Right kidney (tissue), 9 donors: ENCODE measurements at places on chromosomes 5 and 9.

DNA sequence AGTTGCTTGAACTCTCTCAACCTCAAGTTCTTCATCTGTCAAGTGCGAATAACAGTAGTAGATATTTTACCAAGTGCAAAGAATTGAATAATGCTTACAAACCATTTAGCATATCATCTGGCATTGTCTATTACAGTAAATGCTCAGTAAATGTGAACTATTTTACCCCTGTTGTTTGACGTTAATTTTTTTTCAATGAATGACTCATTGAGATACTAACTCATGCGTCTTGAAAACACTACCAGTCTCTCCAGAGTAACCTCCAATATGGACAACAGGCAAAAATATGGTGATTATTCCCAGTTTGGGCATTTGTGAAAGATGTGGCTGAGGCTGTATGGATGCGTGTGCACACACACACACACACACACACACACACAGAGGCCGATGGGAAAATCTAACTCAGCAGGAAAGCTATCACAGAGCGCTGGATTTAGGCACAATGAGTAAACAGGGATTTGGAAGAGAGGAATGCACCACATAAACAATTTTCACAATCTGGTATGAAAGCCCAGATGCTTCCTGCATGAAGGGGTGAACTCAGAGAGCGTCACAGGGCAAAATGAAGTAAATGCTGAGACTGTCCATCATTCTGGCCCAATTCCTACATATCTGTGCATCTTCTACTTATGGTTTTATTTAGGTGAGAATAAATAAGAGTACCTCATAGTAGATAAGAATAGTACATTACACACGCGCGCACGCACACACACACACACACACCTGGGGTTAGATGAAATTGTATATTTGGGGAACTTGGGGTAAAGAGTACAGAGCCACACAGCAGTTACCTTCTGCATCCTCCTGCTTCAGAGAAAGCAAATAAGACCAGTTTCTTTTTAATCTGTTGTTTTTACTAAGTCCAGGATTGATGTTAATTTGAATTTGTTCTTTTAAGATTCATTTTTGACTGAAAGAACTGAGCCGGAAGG is 128.7 kb downstream of the PALM2AKAP2 start:
- no peak for DNase-seq

GRCh38 chr5:73436535-73437100 is 12.0 kb downstream of the FOXD1 start:
- DNase-seq = no peak

GRCh38 chr5:118844351-118844750 is 144.0 kb downstream of the DTWD2 start:
- DNase-seq = no peak

DNA sequence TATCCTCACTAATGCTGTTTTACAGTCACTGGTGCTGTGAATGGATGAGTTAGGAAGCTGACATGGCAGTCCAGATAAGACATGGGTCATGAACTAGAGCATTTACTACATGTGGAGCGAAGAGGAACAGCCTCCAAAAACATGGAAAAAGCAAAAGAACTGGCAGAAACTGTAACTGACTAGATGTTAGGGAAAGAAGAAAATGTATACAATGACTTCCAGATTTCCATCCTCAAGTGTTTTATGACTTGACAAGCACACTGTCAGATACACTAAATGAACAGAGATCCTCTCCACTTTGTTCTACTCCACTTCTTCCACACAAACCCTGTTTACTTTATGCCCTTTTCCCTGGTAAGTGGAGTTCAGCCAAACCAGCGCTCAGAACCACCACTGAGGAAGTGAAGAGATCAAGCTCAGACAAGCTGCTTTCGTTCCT is 11.5 kb downstream of the HMGCS1 start:
- no peak for DNase-seq

DNA sequence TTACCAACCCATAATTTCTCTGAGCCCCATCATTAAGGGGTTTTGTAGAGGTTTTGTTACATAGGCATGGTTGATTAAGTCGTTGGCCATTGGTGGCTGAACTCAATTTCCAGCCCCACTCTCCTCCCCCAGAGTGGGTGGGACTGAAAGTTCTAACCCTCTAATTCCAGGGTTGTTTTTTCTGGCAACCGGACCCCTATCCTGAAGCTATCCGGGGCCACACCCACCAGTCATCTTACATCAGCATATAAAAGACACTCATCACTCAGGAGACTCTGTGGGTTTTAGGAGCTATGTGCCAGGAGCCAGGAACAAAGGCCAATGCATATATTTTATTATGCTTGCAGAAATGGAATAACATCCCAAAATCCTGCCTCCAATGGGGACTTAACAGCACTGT is 186.0 kb downstream of the NXNL2 start:
- DNase-seq = no peak
